ENCODE measurements at places on chromosomes 3 and 15.
A peak's percentile ranks its signal among the peaks of the same experiment; 100 is the strongest.

DNA sequence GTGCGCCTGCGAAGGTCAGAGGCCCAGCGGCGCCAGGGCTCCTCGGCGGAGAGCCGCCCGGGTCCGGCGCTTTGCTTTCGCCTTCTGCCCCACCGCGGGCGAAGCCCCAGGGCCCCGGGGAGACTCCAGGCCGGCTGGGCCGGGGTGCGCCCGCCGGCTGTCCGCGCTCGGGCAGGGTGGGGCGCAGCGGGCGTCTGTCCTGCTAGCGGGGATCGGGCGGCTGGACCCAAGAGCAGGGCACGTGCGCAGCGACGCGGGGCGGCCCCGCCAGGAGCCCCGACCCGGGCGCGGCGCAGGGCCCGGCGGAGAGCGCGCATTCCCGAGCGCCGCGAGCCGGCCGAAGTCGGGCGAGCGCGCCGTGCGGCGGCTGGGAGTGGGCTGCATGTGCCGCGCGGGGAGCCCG, 569 bp upstream of the ALDH1A3 start:
- no peak for DNase-seq

DNA sequence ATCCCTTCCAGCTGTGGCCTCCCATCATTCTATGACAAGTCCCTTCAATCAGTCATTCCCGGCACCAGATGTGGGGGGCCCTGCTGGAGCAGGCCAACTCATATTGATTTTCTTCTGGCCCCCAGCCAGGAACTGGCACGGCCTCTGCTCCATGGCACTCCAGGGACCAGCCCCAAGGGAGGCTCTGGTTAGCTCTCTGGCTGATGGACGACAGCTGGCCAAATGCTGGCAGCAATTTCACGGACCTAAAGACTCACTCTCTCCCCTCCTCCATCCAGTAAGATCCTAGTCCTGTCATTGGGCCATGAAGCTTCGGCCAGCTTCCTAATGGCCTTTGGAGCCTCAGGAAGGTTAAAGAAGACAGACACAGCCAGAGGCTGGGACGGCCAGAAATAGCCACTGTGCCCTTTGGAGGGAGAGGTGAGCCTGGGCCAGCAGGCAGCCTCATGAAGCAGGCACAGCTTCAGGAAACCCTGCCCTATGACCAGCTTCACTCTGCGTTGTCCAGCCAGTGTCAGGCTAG, 131.0 kb downstream of the MEX3B start:
- no peak for DNase-seq

DNA sequence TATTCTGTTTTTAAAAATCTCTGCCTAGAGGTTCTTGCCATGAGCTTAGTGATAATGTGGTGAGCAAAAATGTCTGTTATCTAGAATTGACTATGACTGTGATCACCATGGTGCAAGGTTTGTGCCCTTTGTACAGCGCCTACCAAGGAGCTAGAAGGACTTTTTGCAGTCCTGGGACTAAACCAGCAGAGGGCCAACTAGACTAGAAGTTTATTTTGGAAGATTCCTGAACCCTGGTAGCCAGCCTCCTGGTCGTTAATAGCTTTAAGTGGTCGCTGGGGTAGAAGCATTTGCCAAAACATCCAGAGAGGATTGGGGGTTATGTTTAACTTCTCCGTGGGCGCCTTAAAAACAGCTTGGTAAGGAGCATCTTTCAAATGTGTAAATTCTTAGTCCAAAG, 7.8 kb downstream of the SCG5 start:
- no peak for DNase-seq

- no peak for DNase-seq
Observed at GRCh38 chr3:185647880-185648210, 61.8 kb downstream of the SENP2 start.

DNA sequence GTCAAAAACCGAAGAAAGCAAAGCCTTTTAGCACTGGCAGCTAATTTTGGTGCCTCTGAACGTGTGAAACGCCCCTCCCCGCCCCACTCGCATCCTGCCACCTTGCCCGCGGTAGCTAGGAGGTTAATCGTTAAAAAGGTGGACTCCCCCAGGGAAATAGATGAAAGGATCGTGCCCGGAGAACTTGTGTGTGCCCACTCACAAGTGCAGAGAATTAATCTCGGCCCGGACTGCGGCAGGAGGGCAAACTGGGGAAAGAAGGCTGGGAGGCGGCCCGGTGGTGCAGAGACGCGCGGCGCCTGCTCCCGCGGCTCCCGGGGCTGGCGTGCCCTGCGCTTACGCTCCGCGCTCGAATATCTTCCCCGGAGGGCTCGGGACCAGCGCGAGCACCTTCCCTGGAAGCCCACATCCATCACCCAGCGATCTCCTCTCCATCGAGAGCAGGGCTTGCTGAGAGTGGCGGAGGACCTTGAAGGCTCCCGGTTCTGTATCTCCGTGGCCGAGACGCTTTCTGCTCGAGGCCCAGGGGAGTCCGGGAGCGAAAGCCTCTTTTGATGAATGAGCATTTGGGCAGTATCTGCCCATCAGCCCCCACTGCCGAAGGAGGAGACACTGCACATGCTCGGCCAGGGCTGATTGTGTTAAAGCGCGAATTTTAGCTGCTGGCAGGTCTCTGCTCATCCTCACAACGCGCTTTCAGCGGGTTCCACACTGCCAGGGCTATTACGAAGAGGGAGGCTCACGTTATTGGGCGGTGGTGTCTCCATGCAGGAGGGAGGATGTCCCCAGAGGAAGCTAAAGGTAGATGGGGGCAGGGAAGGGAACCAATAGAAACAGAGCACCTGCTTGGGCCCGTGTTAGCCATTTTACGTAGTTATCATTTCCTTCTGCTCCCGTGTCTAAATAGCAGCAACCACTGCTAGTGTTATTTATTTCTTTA, 1.3 kb upstream of the SPTSSB start:
- peak; percentile 17 for DNase-seq

- DNase-seq: no peak
Observed at GRCh38 chr3:128523591-128523990, 30.6 kb upstream of the GATA2 start.

DNA sequence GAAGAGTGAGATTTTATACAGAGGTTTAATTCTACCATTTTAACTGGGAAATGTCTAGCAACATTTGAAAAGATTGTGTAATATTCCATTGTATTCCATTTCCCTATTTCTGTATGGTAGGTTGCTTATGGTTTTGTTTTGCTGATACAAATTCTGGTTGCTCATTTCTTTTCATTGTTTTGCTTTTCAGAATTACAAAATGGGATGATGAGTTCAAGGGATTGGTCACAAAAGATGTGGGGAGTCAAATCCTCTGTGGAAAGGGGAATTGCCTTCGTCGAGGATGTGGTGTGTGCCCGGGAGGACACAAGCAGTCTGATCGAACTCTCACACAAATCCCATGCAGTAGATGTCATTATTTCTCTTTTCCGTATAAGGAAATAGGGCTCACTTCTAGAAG, 18.3 kb downstream of the SLCO3A1 start:
- no peak for DNase-seq

DNA sequence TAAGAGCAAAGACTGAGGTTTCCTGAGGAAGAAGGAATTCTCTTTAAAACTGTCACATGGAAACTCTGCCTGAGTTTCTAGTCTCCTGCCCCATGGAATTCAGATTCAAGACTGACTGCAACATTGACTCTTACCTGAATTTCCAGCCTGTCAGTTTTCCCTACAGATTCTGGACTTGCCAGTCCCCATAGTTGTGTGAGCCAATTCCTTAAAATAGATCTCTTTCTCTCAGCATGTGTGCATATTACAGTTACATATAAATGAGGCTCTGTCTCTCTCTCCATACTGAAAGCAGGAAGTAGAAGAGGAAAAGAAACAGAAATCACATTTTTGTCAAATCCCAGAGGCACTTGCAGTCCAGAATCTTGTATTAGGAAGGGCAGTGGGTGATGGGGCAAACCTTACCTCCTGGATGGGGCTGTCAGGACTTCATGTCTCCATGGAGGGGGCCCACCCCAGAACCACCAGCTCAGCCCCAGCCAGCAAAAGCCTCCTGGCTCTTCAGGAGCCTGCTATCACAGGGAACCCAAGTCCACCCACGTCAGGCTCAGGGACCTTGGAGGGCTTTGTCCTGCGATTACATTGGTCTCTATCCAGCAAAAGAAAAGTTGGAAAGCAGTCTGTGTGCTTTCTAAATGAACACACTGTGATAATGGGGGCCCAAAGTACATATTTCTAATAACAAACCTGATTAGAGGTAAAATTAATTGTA, 18.8 kb upstream of the GOLGA8J start:
- no peak for DNase-seq

DNA sequence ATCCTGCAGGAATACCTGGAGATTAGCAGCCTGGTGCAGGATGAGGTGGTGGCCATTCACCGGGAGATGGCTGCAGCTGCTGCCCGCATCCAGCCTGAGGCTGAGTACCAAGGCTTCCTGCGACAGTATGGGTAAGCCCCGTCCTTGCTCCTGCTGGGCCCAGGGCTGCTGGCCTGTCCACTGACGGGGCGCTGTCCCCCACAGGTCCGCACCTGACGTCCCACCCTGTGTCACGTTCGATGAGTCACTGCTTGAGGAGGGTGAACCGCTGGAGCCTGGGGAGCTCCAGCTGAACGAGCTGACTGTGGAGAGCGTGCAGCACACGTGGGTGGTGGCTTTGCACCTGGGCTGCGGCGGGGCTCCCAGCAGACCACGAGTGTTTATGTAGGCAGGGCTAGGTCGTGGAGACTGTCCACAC, 5.0 kb downstream of the FES start:
- DNase-seq: no peak

DNA sequence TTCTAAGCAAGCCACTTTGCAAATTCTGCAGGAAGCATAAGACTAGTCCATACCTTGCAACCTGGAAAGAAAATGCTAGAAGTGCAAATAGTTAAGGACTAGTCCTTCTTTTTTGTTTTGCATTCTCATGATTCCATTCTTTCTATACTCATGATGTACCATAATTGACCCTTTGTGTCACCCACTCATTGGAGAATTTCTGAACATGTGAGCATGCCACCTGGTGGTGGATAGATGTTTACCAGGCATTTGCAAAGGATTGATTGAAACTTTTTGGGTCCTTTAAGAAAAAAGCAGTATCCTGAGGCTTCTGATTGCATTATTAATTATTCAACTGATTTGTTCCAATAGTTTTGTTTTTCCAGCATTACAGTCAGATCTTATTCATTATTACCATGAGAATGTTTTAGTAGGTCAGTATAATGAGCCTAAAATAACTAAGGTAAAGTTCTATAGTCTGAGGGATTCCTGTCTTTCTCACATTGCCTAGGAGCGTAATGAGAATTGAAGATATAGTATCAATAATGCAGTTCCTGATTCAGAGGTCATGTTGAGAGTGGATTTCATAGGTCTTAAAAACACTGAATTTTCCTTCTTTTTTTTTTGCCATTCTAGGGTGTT, 20.2 kb upstream of the DIPK2A start:
- DNase-seq: no peak

DNA sequence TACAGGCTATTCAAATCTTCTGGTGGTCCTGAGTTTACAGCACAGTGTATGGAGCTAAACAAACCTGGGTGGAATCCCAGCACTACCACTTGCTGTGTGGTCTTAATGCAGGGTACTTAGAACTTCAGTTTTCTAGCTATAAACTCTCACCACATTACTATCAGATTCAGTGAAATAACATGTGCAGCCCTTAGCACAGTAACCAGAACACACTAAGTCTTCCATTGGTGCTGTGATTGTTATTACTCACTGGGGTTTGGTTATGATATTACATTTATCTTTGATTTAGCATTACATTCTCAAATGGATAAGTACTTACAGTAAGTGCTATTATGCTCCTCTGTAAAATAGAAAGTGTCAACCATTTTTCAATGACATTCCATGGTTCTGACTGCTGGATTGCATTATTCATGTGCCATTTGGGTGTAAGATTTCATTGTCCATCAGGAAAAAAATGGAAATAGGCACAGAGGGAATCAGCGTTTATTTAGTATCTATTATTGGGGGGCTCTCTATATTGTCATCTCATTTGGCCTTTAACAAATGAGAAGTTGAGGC, 81.9 kb downstream of the PDE8A start:
- no peak for DNase-seq

- DNase-seq: no peak
Observed at GRCh38 chr15:68126396-68126795, 72.3 kb downstream of the PIAS1 start.

DNA sequence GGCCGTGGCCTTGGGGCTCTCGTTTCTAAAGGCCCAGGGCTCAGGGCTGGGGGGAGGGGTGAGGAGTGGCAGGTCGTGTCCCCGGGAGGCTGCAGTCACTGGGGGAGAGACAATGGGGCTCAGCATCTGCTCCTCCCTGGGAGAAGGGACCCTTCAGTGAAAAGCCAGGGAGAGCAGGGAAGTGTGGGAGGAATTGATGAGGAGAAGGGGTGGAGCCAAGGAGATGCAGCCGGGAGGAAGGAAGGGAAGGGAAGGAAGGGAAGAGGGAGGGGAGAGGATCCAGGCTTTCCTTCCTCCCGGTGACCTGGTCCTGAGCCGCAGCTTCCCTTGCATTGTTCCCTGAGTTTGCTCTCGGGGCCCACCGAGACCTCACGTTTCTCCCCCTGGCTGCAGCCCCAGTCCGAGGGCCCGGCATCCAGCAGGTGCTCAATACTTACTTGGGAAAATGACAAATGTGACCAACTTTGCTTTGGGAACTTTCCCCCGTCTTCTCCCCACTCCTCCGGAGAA, 1.4 kb upstream of the ZNF710 start:
- DNase-seq: no peak

DNA sequence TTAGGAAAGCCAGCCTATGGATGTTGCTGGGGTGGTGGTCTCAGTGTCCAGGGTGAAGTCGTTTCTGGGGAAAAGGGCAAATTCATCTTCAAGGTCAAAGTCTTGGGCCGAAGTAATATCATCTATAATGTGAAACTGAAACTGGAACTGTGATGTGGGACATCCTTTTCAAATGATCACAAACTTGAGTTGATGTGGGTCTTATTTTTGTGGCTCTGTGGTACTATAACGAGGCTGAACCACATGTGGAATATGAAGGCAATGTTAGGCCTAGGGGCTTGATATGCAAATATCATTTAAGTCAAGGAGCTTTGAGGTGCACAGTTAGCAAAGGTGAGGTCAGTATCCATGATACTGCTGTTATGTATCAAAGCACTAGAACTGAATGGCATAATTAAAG, 1.5 kb upstream of the CD200R1L start:
- no peak for DNase-seq

DNA sequence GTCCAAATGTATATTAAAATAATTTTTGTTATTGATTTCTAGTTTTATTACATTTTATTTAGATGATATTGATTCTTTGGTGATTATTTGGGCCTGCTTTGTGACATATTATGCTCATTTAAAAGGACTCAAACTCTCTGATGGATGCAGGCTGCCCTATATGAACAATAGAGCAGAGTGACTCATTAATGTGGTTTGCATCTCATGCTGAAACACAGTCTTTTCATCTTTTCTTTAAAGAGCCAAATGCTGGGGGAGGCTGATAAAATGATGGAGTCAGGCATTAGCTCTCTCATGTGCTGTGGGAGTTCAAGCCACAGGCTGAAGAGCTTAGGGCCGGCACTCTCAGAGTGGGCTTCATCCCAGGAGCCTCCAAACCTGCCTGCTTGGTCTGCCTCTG, 7.2 kb downstream of the PLA1A start:
- no peak for DNase-seq
